ENCODE measurements at places on chromosomes 7 and 10.

DNA sequence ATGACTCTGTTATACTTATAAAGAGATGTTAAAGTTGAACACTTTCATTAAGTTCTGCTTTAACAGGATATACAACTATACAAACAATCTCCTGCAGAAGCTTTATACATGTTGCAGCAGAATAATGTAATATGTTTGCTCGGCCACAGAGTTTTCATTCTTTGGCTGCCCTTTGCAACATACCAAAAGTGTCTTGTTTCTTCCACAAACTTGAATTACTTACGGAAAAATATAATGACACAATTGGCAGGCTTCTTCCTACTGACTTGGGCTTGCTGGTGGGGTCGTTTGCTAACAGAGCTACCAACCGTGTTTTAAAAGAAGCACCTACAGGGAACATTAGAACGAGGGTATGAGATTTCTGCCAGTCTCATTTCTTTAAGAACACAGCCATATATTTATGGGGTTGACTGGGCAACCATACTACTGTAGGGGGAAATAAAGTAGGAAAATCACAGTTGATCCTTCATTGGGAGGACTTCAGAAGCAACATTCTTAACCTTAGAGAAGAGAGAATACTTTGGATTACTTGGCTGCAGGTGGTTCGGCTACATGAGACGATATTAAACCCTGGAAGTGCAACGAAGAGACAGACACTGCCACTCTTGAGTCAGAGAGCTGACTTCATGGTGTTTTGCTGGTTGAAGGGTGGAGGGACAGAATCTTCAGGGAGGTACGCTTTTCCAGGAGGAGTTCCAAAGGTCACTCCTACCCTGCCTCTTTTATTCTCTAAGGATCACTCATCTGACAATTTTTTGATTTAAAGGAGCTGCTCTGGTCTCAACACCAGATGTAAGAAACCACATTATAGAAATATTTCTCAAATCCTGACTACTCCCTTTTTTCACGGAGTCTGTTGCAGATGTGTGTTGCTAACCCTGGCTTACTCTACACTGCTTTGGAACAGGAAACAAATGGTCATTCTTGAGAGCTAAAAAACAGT is 123.9 kb downstream of the SEMA3C start:
- DNase-seq: no peak

GRCh38 chr10:47104151-47104605 is 192.9 kb downstream of the PTPN20 start:
- no peak for DNase-seq

DNA sequence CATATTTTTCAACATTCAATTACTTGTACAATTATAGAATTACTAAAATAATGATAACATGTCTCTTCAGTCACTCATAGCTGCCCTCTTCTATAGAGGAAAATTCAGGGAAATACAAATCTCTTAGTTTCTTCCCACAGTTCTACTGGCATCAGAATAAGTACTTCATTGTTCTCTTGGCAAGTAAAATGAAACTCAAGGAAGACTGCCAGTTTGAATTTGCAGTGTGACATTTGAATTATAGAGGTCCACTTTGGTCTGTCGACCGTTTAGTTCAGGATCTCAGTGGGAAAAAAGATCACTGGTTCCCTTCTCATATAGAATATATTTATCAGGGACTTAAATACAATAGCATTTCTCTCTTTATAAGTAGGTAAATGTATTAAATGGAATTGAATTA is 114.5 kb downstream of the PON1 start:
- DNase-seq: no peak

DNA sequence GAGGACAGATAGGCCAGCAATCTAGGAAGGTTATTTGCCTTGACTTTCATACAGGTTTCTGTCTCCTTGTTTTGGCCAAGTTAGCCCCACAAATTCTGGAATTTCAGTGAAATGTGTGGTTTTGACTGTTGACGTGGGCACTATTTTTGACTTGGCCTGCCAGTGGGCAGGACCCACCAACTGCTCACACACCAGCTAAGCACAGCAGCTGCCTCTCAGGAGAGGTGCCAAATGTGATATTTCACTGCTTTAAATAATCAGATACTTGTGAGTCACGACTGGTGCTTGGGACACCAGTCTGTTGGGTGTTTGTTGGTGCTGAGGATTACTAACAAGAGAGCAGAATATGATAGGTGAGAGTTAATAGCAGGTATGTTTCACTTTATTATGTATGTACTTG is 409.7 kb upstream of the MTPN start:
- no peak for DNase-seq

All from sigmoid colon (tissue), 7 donors.